ENCODE measurements at places on chromosomes 13 and 19.

- DNase-seq, result no peak
These were observed 146.4 kb upstream of the SLITRK5 start for GRCh38 chr13:87524775-87525174.

- no peak for DNase-seq
These were observed 5.0 kb downstream of the PLIN5 start for GRCh38 chr19:4529924-4530522.

DNA sequence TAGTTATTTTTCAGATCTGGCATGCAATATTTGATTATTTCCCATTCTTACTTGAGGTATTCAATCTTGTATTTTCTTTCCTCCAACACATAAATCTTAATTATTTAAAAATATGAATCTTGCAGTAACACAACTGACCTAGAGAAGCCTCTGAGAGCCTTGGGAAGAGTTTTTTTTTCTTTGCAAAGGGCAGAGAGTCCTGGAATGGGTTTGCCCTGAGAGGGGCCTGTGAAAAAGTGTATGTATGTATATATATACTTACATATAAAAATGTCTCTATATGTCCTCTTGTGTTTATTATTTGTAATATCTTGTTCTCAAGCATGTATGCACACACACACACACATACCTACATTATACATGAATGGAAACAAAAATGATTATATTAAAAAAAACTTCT is 801.2 kb upstream of the SLITRK1 start:
- no peak for DNase-seq

DNA sequence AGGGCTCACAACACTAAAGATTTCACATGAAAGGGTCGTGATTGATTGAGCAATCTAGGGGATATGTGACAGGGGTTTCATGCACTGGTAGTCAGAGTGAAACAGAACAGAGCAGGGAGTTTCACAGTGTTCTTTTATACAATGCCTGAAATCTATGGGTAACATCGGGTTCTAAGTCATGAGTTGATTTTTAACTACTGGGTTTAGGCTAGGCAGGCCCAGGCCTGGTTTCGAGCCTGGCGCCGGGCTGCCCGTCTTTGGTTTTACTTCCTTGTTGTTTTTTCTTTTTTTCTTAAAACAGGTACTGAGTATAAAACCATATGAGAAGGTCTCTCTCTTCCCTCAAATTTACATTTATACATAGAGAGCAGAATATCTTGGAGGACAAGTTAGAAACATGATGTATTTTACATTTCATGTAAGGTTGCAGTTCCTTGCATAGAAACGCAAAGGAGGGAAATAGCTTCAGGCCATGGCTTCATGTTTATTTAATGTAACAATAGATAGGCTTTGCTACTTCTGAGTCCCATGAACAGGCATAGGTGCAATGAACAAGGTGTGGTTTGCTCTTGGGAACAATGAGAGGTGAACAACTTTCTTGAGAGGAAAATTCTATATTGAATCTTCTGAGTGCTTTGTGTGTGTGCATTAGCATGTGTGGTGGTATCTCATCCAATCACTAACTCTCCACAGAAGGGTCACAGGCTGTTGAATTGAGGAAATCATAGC is 128.9 kb upstream of the RXFP2 start:
- DNase-seq, result no peak

- peak; percentile 62 for DNase-seq
These were observed 59.6 kb downstream of the PDS5B start for GRCh38 chr13:32645854-32646253.

GRCh38 chr13:101626925-101627555 is 174.6 kb downstream of the ITGBL1 start:
- peak; percentile 37 for DNase-seq

- DNase-seq, result no peak
These were observed 537.6 kb downstream of the EFNB2 start for GRCh38 chr13:105997581-105998550.

DNA sequence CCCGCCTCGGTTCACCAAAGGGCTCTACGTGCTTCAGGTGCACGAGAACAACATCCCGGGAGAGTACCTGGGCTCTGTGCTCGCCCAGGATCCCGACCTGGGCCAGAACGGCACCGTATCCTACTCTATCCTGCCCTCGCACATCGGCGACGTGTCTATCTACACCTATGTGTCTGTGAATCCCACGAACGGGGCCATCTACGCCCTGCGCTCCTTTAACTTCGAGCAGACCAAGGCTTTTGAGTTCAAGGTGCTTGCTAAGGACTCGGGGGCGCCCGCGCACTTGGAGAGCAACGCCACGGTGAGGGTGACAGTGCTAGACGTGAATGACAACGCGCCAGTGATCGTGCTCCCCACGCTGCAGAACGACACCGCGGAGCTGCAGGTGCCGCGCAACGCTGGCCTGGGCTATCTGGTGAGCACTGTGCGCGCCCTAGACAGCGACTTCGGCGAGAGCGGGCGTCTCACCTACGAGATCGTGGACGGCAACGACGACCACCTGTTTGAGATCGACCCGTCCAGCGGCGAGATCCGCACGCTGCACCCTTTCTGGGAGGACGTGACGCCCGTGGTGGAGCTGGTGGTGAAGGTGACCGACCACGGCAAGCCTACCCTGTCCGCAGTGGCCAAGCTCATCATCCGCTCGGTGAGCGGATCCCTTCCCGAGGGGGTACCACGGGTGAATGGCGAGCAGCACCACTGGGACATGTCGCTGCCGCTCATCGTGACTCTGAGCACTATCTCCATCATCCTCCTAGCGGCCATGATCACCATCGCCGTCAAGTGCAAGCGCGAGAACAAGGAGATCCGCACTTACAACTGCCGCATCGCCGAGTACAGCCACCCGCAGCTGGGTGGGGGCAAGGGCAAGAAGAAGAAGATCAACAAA is 2.6 kb downstream of the PCDH17 start:
- peak; percentile 3 for DNase-seq

DNA sequence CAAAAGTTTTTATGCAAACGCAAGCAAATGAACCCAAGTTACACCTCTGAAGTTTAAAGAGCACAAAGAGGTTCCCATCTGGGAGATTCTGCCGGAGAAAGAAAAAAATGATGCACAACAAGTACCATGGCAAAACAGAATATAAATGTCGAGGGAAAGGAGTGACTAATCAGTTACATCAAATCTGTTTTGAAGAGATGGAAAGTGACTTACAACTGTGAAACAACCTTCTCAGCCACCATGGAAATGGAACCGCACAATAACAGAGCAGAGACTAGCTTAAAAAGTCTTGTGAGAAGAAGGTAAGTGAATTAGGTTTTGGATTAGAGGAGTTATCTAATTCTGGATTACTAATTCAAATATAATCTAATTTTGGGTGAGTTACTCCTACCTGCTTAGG is 2.4 kb downstream of the HSPH1 start:
- DNase-seq, result no peak

DNA sequence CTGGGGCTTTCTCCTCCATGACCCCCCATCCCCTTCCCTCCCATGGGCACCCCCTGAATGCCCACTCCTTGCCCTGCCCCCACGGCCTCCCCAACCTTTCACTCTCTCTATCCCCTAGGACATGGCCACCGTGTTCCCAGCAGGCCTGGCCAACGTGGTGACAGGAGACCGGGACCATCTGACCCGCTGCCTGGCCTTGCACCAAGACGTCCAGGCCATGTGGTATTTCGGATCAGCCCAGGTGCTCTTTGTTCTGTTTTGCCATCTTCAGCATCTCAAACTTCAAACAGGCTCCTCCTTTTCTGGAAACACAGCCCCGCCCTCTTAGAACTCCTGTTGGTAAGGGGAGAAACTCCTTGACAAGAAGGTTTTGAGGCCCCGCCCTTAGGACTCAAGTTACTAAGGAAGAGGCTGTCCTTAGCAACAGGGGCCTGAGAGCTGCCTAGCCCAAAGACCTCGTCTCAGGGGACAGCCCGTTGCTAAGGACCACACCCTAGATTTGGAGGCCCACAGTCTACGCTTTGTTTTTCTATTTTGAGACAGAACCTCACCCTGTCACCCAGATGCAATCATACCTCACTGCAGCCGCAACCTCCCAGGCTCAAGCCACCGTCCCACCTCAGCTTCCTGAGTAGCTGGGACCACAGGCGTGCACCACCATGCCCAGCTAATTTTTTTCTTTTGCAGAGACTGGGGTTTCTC is 5.1 kb upstream of the FLT3LG start:
- peak; percentile 88 for DNase-seq

DNA sequence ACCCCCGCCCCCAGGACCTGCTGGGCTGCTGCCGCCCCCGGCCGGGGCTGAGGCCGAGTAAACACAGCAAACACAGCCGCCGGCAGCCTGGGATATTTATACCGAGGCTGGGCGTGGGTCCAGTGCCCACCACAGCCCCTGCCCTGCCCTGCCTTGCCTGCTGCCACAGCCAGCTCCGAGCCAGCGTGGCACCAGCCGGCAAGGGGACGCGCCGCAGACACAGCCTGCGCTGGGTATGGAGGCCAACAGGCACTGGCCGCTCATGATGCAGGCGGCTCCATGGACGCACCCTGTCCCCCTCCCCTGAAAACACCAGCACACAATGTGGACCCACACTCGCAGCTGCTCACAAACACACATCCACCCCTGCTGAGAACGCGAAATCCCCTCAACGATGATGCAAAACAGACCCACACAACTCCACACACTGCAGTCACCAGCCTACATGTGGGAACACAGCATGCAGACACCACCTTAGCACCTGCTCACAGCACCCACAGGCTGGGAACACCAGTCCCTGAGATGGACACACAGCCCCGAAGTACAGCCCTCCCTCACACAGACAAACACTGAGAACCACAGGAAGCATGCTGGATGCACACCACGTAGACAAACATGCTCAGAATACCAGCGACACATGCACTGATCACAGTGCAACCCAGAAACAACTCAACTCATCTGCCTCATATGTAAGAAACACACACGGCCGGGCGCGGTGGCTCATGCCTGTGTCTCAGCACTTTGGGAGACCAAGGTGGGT is 16.2 kb downstream of the CCDC97 start:
- DNase-seq, result no peak

DNA sequence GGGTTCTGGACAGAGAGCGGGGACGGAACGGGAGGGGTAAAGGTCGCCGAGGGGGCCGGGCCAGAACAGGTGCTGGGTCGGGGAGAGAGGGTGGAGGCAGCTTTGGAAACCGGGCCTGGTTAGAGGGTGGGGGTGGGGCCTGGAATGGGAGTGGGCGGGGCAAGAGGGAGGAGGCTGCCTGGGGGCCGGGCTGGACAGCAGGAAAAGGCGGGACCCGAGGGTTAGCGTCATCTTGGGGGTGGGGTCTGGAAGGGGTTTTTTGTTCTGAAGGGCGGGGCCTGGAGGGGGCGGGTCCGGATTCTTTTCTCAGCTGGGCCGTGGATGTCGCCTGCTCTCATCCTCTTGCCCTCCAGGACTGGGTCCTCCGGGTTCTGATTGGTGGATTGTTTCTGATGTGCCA is 4.3 kb upstream of the ZNF813 start:
- DNase-seq, result no peak

GRCh38 chr19:21705393-21705792 is 62.0 kb downstream of the ZNF100 start:
- DNase-seq, result no peak

DNA sequence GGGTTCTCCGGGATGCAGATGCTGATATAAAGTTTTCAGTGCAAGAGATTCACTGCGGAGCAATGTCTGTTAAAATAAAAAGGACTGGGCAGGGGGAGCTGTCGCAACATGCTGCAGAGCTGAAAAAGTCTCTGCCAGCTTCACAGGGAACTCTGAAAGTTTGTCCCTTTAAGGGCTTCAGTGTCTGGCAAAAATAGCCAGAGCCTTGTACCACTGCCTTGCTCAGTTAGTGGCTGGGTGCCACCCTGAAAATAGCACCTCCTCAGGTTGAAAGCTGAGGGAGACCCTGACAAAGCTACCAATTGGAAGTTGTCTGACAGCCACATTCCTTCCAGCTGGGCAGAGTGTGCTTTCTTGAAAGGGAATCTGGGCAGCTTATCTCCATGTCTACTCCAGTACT is 3.0 kb upstream of the NDFIP2 start:
- no peak for DNase-seq

GRCh38 chr13:102400675-102401145 is 1.1 kb downstream of the FGF14 start:
- DNase-seq, result peak; percentile 7

GRCh38 chr19:21434967-21435544 is 38.1 kb downstream of the ZNF493 start:
- no peak for DNase-seq

GRCh38 chr19:14048443-14049153 is 13.3 kb downstream of the PALM3 start:
- peak; percentile 85 for DNase-seq

GRCh38 chr13:103883698-103884097 is 817.5 kb upstream of the SLC10A2 start:
- no peak for DNase-seq

DNA sequence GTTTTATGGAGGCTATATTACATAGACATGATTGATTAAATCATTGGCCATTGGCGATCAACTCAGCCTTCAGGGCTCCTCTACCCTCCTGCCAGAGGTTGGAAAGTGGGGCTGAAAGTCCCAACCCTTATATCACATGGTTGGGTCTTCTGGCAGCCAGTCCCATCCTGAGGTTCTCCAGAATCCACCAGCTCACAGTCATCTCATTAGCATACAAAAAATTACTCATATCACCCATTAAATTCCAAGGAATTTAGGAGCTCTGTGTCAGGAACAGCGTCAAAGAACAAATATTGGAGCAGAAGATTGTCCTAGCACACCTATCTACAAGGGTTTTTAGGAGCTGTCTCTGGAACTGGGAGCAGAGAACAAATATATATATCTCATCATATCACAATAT is 39.4 kb upstream of the FARP1 start:
- no peak for DNase-seq

GRCh38 chr19:42069619-42070351 is at the start of gene GRIK5:
GRIK5 (minus strand) TSS chr19:42070206; CDS start chr19:42065770, 4,436 bp downstream.
- DNase-seq, result no peak

GRCh38 chr13:48232420-48233045 is 473 bp upstream of the ITM2B start:
- no peak for DNase-seq

DNA sequence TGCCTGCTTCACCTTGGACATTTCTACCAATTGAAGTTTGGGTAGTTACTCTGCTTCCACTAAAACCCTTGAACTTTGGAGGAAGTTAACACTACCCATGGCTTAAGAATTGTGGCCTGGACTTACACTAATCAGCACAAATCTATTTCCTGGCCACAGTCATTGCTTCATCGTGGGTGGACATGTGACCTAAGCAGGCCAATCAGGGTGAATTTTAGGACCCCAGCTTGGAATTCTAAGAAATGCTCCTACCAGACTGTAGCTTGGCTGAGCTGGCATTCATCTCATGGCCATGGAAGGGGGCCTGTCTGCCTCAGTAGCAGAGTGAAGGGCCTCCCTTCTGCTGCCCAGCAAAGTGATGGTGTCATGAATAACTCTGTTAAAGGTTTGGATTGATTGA is 58.3 kb upstream of the SLC15A1 start:
- no peak for DNase-seq

- DNase-seq, result no peak
These were observed 337.6 kb upstream of the SLITRK5 start for GRCh38 chr13:87333599-87333998.

GRCh38 chr19:52464798-52465470 is 11.6 kb downstream of the ZNF578 start:
- DNase-seq, result no peak
